GM04504 (cell line): ENCODE measurements at places on chromosomes 11 and 22.

DNA sequence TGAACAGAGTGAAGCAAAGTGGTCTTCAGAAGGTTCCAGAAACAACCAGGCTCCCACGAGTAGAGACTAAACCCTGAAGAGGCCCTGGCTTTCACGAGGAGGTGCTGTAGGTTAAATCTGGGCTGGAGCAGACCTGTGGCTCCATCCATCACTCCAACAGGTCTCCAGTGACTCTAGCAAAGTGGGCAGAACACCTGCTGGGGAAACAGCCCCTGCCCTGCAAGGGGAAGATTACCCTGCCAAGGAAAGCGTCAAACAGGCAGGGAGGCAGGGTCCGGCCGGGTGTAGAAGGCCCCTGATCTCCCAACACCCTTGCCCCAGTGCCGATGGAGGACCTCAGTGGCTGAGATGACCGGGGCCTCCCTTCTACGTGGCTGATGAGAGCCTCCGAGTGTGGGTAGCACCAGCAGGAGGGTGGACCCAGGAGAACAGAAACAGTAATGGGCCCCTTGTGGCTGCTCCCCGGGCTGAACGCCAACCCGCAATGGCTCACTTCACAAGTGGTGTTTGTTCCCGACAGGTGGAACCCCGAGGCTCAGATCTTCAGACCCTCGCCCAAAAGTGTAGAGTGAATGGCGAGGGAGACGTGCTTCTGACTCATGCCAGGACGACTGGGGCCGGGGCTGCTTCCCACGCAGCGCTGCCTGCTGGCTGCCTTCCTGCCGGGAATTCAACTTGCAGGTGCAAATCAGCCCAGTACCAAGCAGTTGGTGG is 112.0 kb downstream of the SHANK2 start:
- DNase-seq: no peak

- no peak for DNase-seq
Measured at GRCh38 chr11:35664977-35665441, 2.4 kb downstream of the TRIM44 start.

DNA sequence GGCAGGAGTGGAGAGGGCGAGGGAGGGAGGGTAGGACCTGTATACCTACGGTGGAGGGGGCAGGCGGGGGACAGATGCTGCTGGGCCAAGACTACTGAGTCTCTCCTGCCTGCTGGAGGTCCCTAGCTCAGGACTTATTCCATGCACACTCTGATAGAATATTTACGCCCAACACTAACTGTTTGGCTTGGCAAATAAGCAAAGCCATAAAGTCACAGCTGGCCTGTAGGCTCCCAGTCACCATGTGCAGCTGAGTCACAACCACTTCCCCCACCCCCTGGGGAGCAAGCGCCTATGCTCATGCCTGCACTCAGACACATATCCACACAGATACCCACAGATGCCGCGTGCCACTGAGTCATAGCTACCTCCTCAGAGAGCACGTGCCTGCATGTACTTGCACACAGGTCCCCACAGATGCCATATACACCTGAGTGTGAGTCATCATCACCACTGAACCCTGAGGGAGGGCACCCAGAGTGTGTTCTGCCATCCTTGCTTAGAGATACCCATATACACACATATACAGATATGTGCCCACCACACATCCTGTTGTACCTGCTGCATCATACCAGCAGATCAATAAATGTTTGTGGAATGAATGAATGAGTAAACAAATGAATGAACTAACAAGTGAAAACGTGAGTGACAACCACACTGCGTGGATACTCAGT is 95.8 kb downstream of the SWAP70 start:
- peak; percentile 99 for DNase-seq

DNA sequence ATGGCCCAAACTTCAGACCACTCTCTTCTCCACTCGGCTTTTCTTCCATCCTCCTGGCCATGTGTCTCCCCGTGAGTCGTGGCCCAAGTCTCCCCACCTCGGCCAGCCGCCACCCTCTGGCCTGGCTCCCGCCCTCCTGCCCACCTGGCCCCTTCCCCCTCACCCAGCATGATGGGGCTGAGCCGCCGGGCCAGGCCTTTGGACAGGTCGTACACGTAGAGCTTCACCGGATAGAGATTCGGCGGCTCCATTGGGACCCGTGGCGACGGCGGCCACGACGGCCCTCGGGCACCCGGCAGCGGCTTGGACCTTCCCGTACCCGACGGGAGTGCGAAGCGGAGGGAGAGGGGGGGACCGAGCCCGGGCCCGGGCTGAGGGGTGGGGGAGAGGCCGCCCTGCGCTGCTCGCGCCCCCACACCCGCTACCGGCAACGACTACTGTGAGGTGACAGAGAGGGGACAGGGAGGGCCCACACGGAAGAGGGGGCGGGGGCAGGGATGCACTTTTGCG is at the start of gene DESI1:
Gene DESI1, minus strand, starts transcription at position 455 of the 510 bp plus-strand sequence. Its CDS starts 204 bp downstream, at position 251.
- DNase-seq: no peak

GRCh38 chr11:84890676-84891075 is 736.5 kb downstream of the DLG2 start:
- no peak for DNase-seq

DNA sequence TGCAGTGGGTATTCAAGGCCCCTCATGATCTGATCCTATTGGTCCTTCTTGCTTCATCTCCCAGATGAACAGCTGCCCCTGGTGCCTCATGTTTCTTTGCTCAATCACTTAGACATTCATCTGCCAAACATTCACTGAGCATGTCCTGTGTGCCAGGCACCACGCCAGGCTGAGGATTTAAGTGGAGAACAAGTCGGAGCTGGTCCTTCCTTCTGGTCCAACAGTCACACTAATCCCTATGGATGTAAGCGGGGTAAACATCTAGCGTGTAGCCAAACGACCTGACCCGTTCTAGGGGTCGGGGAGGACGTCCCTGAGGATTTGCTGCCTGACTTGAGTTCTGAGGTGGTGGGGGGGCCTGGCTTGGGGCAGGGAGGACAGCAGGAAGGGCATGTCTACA is 21.9 kb downstream of the ZMAT5 start:
- peak; percentile 61 for DNase-seq

DNA sequence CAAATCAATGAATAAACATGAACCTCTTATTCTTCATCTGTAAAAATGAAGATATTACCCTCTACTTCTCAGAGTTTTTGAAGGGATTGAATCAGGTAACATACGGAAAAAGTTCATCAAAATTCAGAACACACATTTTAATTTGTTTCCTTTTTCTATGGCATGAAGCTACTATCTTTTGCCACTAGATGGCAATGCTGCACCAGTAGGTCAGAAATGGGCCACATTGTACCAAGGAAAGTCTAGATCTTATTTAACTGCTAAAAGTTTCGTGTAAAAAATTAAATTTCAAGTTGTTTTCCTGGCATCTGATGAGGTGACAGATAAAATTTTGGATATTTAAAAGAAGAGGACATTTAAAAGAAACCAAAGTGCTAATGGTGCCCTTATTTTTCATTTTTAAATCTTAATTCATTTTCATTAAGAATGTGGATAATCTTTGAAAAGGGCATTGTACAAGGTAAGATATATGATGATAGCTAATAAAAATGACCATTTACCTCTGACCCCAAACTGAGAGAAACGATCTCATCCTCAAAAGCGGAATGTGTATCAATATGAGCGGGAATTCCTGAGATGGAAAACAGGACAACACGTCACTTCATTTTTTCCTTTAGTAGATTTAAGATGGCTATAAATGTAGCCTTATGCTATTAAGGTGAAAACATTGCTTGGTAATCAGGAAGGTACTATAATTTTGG is 16.1 kb downstream of the ALKBH8 start:
- DNase-seq: no peak

DNA sequence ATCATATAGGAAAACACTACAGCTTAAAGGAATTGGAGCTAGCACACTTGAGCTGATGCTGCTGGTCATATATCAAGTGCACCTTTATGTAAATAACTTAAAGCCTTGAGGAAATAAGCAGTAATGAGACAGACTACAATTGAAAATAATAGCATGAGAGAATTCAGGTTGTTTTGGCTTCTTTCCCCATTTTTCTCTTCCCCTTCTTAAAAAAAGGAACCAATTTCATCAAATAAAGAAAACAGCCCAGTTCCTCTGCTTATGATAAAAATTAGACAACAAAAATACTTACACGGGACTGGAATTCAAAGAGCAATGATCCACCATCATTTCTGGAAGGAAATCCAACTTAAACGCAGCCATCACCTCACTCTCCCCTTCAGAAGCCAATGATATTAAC is 50.2 kb upstream of the RAPSN start:
- DNase-seq: no peak

- no peak for DNase-seq
Measured at GRCh38 chr22:48804811-48805301, 1022.8 kb downstream of the BRD1 start.

DNA sequence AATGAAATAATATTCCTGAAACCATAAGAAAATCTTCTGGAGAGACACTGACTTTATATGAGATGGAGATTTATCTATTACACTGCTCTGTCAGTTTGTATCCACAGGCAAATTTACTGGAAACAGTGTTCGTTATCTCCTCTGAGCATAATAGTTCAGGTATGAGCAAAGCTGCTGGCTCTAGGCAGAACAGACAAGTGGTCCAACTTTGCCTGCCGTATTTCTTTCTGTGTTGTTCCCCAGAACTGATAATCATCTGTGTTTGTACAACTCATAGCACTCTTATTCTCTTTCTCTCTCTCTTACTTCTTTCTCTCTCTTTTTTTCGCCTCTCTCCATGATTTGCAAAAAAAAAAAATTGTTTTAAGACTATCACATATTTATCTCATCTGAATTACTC is 623.8 kb upstream of the CHORDC1 start:
- no peak for DNase-seq

DNA sequence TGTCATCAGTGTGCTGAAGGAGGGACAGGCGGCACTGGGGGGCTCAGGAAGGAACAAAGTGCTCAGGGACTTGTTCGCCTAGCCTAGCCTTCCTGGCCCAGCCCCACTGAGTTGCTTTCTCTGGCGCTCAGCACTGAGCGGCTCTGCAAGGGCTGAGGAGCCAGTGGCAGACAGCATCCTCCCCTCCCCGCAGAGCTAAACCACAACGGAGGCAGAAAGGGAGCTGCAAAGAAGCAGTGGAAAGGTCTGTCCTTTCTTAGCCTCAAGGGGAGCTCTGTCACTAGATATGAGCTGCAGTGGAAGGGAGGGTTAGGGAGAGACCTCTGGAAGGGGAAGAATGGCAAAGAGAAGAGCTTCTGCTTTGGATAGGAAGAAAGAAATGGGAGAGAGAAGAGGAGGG is 89.7 kb upstream of the PHOX2A start:
- DNase-seq: no peak

DNA sequence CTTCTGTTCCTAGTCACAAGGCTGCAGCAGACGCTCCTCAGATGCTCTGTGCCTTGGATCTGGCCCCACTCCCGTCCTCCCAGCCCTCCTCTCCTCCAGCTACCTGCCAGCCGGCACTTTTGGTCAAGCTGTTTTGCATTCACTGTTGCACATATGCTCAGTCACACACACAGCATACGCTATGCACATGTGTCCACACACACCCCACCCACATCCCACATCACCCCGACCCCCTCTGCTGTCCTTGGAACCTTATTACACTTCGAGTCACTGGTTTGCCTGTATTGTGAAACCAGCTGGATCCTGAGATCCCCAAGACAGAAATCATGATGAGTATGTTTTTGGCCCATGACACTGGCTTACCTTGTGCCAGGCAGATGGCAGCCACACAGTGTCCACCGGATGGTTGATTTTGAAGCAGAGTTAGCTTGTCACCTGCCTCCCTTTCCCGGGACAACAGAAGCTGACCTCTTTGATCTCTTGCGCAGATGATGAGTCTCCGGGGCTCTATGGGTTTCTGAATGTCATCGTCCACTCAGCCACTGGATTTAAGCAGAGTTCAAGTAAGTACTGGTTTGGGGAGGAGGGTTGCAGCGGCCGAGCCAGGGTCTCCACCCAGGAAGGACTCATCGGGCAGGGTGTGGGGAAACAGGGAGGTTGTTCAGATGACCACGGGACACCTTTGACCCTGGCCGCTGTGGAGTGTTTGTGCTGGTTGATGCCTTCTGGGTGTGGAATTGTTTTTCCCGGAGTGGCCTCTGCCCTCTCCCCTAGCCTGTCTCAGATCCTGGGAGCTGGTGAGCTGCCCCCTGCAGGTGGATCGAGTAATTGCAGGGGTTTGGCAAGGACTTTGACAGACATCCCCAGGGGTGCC is 109.8 kb downstream of the BCR start:
- peak; percentile 33 for DNase-seq

DNA sequence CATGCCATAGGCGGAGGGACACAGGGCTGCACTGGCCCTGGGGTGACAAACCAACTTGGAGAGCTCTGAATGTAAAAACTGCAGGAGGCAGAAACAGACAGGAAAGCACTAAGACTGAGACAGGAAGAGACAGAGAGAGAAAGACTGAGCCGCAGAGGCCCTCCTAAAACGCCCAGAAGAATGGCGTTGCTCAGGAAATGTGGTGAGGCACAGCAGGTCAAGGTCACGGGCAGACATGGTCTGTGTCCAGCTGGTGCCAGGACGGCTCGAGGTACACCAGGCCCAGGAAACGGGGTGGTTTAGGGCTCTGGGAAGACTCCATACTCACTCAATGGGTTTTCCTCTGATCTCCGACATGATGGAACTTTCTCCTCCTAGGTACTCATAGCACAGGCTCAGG is 29.1 kb downstream of the MAFF start:
- no peak for DNase-seq

GRCh38 chr11:131584785-131585592 is 214.6 kb downstream of the NTM start:
- no peak for DNase-seq

GRCh38 chr11:77730789-77731188 is 89.7 kb downstream of the RSF1 start:
- no peak for DNase-seq

- peak; percentile 93 for DNase-seq
Measured at GRCh38 chr11:8011981-8012444, 24.9 kb downstream of the EIF3F start.

DNA sequence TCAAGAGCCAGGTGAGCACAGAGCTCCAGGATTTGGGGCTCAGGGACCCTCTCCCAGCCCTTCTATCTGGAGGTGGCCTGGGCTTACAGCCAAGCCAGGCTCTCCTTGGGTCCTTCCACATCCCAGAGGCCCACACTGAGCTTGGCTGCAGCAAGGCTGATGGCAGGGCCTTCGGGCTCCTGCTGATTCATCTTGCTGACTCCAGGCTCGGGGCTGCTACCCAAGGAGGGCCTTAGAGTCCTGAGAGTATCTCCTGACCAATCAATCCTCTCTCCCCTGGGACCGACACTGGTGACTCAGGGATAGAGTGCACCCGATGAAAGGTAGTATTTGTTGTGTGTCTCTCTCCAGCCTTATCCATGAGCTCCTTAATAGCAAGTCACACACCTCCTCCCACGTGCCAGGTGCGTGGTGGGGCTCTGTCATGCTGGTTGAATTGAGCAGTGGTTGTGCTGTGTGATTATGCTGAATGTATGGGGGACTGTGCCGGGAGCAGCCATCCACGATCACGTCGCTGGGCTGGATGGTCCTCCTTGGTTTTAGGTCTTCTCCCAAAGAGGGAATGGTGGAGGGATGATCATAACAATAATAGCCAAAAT is 62.3 kb downstream of the GRIK4 start:
- DNase-seq: no peak

DNA sequence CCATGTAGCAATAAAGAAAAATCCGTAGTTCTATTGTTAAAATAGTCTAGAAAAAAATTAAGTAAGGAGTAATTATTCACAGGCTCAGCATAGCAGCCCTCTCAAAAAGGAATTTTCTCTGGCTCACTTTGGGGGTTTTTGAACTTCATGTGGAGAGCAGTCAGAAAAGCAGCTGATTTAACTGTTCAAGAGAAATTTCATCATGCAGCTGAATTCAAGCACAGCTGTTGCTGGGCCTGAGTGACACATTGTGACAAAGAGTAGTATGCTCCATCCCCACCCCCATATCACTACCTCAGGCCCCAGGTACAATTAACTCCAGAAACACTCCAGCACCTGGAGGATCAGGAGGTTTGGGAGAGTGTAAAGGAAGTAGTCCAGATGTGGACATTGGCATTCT is 272.1 kb downstream of the FAM76B start:
- no peak for DNase-seq
